NCI-H146 (cell line): ENCODE measurements at places on chromosomes 7 and 10.
A peak's percentile ranks its signal among the peaks of the same experiment; 100 is the strongest.

DNA sequence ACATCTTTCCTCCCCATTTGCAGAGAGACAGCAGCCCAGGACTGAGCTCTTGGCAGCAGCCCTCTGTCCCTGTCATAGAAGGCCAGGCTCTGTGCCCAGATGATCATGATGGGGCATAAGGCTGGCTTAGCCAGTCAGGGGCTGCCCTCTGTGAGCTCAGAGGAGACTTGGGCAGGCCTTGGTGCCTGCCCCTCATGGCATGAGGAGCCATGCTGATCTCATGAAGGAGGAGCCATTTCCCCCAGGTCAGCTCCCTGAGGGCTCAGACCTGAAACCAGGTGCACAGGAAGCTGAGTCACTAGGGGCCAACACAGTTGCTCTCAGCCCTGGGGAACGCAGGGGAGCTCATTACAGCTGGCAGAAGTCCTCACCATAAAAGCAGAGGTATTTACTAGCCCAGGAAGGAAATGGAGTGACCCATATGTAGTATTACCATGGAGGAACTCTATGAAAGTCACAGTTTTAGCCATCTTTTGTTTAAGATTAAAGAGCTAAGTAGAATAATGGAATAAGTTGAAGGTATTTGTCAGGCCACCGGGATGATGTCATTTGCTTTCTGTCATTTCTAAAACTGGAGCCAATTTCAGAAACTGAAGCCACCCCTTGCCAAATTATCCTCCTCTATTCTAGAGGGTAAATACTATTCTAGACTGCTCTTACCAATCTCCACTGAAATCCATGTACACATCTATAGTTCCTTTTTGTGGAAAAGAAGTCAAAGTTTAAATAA lies 362.4 kb upstream of the ZNF32 start:
- no peak for DNase-seq

- DNase-seq = no peak
These were observed 292.4 kb upstream of the SMIM30 start for GRCh38 chr7:113410796-113411195.

GRCh38 chr10:63657761-63658160 lies 136.6 kb downstream of the REEP3 start:
- DNase-seq = no peak

DNA sequence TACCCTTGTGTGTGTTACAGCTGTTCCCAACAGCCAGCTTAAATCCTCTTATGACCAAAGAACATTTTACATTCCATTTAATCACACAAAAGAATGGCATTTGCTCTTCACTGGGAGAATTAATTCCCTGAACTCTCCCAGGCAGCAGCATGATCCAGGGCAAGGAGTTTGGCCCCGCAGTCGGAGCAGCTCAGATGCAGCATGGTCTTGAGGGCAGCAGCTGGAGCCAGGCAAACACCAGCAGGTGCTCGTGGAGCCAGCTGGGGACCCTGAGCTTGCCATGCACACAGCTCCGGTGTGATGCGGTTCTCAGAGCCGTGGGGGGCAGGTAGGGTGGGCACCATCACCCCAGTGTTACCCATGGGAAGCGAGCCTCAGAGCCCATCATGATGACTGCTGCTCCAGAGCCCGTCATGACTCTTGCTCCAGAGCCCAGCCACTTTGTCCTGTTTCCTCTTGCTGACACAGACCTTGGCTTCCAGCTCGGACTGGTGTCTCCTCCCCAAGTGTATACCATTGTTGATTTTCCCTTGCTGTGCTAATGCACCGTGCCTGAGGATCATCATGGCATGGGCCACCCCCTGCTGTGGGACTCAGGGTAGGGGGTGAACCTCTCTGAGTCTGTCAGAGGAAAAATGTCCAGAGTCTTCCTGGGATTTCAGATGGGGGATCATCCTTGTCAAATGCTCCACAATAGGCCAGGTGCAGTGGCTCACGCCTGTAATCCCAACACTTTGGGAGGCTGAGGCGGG lies 75.8 kb downstream of the ZRANB1 start:
- peak; percentile 89 for DNase-seq

DNA sequence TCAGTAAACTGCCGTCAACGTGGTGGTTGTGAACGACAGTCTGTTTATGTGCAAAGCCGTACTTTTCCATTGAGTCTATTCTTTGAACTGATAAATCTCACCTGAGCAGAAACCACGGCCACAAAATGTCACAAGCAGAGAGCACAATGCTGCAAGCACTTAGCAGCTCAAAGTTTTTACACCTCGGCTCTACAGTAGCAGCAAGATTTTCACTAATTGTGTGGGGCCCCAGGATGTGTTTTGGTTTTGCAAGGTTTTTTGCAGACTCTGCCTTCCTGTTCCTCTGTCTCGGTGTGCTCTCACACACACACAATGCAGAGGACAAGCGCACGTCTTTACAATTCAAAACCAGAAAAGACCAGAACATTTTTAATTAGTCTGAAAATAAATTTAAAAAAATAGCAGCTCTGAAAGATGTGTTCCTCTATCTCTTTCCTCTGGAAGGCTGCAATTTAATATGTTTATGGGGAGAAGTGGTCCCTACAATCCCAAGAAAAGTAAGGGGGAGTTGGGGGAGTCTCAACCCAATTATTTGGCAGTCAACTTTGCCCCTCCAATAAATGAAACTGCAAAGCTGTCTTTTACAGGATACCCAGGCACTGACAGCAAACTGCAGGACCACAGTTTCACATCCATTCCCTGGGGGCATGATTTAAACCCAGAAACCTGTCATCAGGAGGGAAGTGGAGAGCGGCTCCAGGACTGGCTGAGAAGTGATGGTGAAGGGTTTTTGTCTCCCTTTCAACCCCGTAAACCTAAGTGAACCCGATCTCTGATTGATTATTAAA lies 73.8 kb upstream of the SFMBT2 start:
- no peak for DNase-seq

DNA sequence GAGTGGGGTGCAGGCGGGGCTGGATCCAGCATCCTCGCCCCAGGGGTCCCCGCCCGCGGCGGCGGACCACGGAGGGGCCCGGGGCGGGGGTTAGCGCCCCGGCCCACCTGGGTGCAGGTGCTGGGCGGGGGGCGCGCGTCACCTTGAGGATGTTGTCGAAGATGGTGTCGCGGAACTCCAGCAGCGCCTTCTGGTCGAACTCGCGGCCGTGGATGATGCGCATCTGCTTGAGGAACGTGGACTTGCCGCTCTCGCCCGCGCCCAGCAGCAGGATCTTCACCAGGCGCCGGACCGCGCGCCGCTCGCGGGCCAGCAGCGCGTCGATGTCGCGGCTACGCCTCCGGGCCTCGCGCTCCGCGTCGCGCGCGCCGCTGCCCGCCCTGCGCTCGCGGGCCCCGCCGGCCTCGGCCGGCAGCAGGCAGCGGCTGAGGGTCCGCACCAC lies 376 bp downstream of the GNA12 start:
- DNase-seq = peak; percentile 55

GRCh38 chr7:26291699-26292538 lies at the start of gene SNX10:
TSS of gene SNX10 (plus strand) at chr7:26291862. CDS start at chr7:26346443, 54,581 bp downstream.
- DNase-seq = peak; percentile 79

GRCh38 chr10:33808475-33808874 lies 474.0 kb upstream of the NRP1 start:
- DNase-seq = no peak

DNA sequence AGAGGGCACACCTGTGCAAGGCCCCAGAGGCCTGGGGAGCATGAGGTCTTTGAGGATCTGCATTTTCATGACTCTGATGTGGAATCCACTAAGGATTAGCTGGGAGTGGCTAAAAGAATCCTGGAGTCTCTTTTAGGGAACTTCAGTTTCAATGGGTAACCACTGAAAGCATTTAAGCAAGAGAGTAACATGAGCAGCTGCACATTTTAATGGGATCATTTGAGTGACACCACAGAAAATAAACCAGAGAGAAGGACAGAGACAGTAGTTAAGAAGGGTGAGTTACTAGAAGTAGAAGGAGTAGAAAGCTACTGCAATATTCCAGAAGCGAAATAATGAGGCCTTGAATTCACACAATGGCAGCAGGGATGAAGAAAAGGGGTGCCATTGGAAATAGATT lies 5.2 kb downstream of the GOT1 start:
- DNase-seq = no peak

- DNase-seq = no peak
These were observed 116.3 kb downstream of the PAXIP1 start for GRCh38 chr7:154886591-154886990.

DNA sequence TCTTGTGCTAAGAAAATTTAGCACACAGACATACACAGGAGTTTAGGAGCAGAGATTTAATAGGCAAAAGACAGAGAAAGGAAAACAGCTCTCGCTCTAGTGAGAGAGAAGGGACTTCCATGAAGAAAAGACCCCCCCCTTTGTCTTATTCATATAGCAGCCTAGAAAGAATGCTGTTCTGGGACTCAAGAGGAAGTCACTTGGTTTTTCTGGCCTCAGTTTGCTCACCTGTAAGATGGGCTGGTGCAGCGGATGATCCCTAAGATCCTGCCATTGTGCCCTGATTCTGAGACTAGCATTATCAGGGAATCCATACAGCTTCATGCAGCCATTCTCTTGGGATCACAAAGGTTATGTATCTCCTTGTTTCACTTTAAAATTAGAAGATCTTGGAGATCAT lies 42.7 kb downstream of the LYZL2 start:
- no peak for DNase-seq

DNA sequence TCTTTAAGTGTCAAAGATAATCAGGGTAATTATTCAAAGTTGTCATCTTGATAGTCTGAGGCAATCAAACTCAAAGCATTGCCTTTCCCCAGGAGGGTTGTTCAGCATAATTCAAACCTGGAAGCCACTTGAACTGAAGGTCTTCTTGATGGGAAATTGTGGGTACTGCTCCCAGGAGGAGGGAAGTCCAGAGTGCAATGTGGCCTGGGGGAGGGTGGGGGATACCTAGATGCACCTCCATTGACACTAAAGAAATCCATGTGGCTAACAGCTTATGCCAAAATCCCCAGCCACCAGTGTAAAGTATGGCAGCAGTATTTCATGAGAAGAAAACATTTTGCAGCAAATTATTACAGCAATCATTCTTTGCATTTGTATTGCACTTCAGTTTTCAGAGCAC lies 114.9 kb downstream of the STRA8 start:
- DNase-seq = no peak

DNA sequence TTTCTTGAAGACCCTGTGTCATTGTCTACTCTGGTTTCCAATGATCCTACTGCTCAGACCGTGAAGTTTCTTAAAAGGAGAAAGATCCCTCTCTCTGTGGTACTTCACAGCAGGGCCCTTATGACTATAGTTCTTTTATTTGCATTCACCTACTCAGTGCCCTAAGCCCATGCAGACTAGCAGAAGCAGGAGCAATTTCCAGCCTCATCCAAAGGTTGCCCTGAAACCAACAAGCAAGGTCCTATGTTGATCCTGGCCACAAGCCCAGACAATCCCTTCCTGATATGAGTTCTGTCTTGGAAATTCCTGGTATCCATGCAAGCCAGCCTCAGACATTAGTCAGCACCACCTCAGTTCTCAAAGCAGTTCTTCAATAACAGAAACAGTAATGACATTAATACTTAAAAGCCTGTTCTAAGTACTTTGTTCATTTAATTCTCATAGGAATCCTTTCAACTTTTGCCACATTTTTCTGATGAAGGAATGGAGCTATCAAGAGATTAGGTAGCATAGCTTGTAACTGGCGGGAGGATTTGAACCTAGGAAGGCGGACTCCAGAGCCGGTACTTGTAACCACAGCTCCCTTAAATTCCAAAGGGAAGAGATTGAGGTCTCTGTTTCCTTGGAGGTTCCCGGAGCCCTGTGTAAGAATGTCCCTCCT lies 58.1 kb upstream of the ST8SIA6 start:
- DNase-seq = no peak

DNA sequence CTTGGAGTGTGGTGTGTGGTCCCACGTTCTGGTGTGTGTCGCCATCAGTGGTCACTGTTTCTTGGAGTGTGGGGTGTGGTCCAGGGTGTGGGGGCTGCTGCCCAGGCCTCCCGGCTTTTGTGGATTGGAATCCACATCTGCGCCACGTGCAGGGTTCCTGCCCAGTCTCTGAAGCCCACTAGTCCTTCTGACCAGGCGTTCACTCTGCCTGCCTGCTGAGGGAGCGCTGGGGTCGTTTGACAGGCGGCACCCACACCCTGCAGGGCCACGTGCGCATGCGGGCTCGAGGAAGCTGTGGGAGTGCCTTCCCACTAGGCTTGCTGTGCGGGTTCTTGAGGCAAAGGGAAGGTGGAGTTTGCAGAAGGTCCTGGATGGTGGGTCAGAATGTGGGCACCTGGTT lies 51.4 kb downstream of the INPP5A start:
- no peak for DNase-seq

DNA sequence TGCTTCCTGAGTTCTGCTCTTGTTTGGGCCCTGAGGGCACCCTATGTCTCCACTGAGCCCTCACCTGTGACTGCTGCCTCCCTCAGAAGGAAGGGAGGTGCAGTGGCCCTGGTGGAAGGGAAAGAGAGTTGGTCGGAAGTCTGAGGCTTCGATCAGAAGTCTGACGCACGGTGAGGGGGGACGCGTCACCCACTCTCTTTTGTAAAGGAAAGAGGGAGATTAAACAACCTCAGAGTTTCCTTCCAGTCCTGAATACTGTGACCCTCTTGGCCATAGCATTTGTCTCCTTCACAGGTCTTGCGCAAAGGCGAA lies 31.4 kb upstream of the TRIM8 start:
- DNase-seq = no peak

- DNase-seq = no peak
These were observed 70.2 kb upstream of the LAMB4 start for GRCh38 chr7:108200326-108200725.

GRCh38 chr7:78634093-78634492 lies 819.4 kb downstream of the MAGI2 start:
- no peak for DNase-seq

- no peak for DNase-seq
These were observed 74.0 kb downstream of the ARID5B start for GRCh38 chr10:61975391-61975932.

GRCh38 chr7:153452661-153453060 lies 599.5 kb upstream of the DPP6 start:
- no peak for DNase-seq

GRCh38 chr10:107546986-107547385 lies 382.5 kb upstream of the SORCS1 start:
- no peak for DNase-seq

DNA sequence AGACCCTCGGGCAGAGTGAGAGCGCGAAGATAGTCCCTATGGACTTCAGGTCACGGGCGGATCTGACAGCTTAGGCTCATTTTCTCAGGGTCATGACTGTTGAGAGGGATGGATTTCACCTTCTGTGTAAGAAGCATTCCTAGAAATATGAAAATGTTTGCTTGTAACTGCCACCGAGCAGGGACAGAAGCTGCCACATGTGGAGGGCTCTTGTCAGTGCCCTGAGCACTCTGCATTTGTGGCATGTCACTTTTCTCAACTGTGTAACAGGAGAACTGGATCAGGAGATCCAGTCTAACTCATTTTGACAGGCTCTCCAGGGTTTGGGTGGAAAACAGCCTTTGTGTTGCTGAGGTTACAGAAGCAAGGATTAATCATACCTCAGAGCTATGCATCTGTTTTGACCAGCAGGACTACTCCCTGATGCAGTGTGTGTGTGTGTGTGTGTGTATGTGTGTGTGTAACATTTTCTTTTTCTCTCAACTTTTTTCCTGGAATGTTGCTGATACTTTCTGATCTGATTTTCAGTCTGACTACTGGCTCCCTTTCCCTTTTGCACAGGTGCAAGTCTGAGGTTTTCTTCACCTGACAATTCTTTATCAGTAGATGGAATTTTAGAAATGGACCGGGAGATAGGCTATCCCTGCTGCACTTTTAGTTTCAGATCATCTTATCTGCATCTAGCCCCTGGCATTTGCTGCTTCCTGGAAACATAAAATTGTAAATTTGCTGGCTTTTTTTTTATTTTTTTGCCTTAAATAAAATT lies 183.3 kb downstream of the STK31 start:
- no peak for DNase-seq

GRCh38 chr7:17463511-17464085 lies 165.1 kb downstream of the AHR start:
- no peak for DNase-seq

GRCh38 chr7:149460493-149461277 lies at the start of gene ZNF777:
TSS of gene ZNF777 (minus strand) at chr7:149461062. CDS start at chr7:149456022, 5,040 bp downstream.
- DNase-seq = peak; percentile 90
